T-helper 17 cell (primary cell): ENCODE measurements at places on chromosomes 2 and 18. TPM values are rescaled to one million over a fixed set of nuclear protein-coding genes. Genes with fewer than 3 reads are reported as not detected.

The ACTG2 gene
- total RNA-seq: not detected

DNA sequence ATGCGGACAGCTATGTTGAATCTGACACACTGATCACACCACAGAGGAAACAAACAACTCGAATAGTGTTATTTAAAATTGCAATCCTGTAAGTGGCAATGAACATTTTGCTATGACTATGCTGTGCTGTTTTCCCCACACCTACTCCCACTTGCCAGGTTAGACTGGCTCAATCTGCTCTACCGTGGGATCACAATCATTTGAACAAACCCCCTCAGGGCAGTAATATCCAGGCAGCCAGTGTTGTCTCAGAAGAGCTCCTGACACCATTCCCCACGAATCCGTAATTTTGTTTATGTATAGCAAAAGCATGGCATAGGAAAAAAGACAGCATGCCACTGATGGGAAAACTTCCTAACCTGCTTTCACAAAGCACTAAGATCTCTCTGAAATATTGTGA lies 284.3 kb downstream of the ERBB4 start:
- H3K36me3 ChIP-seq: no peaks in the 10 kb centered on the region
- H3K4me3 ChIP-seq: no peak overlapping the region
- H3K27ac ChIP-seq: no peak overlapping the region
- no peak for DNase-seq
- no peaks in the 10 kb centered on the region for H3K27me3 ChIP-seq

GRCh38 chr2:240235149-240235803 lies 94.8 kb upstream of the OTOS start:
- H3K27ac ChIP-seq: no peak overlapping the region
- H3K4me3 ChIP-seq: no peak overlapping the region
- no peaks in the 10 kb centered on the region for H3K36me3 ChIP-seq
- no peak for DNase-seq
- peaks cover 6% of the 10 kb centered on the region for H3K4me1 ChIP-seq

DNA sequence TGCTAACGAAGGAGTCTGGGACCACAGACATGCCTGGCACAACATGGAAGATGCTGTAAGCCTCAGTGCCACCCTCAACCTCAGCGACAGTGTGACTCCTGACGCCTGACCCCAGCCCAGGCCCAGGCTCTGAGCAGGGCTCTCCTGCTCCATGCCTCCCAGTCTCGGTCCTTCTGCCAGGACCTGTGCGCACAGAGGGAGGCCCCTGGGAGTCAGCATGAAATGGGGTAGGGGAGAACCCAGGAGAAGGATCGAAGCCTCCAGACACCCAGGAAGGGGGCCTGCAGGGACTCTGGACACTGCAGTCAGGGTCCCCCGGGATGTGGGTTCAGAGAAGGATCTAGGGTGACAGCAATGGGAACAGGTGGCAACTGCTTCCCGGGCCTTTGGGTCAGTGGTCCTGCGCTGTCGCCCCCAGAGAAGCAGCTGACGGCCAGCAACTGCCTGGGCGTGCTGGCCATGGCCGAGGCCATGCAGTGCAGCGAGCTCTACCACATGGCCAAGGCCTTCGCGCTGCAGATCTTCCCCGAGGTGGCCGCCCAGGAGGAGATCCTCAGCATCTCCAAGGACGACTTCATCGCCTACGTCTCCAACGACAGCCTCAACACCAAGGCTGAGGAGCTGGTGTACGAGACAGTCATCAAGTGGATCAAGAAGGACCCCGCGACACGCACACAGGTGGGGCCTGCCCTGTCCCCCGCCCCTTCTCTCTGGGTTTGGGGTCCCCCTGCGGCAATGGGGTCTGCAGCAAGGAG lies 233.9 kb downstream of the ATAD2B start:
- H3K4me1 ChIP-seq: no peaks in the 10 kb centered on the region
- H3K4me3 ChIP-seq: no peak overlapping the region
- no peaks in the 10 kb centered on the region for H3K27me3 ChIP-seq
- DNase-seq: no peak
- H3K27ac ChIP-seq: no peak overlapping the region

DNA sequence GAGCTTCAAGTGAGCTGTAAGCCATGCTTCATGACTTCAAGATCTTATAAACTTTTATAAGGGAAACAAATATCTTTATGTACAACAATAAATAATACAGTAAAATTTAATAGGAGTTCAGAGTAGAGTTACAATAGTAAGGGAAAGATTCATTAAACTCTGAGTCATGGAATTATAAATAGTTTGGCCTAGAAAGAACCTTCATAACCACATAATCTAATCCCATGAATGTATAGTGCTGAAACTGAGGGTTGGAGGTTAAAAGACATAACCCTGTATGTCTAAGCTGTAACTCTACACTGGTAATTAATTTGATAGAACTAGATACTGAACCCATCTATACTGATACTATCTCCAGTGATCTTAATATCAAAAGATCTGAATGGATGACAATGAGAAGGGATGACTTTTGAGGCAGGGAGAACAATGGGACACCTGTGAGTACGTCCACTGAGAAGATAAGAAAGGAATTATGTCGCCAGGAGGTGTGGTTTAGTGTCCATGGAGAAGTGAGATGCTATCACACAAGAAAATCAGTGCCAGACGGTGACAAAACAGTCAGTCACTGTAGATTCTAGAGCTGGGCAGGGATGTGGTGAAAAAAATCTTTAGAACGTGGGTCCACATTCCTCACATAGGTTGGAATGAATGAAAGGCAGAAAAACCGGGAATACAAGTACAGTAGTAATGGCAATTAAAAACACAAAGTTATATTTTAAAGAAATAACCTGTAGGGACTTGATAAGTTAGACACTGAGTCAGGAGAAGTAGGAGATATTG lies 1.1 kb downstream of the IL1F10 start:
- H3K4me3 ChIP-seq: no peak overlapping the region
- H3K27me3 ChIP-seq: peaks cover 17% of the 10 kb centered on the region
- no peaks in the 10 kb centered on the region for H3K36me3 ChIP-seq
- no peak overlapping the region for H3K27ac ChIP-seq
- no peak for DNase-seq
- H3K4me1 ChIP-seq: peaks cover 2% of the 10 kb centered on the region

The ONECUT2 gene
- total RNA-seq: not detected

The PTRHD1 gene
- total RNA-seq: 19.1 TPM

The FER1L5 gene
- total RNA-seq: not detected

The FAM237A gene
- total RNA-seq: not detected

DNA sequence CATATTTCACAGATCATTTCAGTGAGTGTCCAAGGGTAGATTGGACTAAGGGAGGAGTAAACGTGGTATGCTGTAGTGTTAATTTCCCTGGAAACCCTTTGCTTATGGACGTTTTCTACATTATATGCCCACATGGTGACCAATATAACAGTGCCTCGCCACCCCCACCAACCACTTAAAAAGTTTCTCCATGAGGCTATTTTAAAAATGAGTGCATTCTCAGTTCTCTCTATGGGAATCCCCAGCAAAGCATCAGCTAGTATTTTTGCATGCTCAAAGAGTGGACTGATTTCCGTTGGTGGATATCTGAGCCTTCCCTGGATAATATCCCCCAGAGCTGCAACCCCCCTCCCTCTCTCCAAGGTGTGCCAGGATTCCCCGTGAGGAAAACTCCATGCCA lies 73.2 kb downstream of the TGFA start:
- no peaks in the 10 kb centered on the region for H3K36me3 ChIP-seq
- DNase-seq: no peak
- peaks cover 5% of the 10 kb centered on the region for H3K4me1 ChIP-seq
- no peaks in the 10 kb centered on the region for H3K27me3 ChIP-seq

DNA sequence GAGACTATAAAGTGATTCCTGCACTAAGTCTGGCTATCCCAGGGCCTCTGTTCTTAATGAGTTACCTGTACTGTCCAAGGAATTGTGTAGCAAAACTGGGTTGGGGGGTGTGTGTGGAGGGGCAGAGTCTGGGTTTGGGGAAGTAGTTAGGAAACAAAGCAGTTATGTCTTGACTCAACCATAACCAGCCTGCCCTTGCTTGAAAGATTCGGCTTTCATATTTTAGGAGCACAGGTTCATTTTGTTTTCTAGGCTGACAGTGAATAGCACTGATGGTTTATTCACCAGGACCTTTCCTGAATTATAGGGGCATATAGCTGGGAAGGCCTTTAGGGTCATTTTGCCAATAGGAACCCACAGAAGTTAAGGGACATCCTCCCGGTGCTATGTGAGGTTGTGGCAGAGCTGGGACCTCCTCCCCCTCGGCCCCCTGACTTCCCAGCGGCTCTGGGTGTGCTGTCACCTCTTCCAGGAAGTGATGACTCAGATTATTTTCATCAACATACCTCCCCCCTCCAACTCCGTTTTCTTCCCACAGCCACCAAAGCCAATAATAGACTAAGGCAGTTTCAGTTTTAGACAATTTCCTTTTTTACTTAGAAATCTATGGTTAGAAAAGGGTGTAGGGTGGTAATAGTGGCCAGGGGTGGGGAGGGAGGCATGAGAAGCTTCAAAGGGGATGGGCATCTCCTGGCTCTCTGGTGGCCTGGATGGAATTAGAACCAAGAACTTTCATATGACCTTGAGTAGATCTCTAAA lies 44.8 kb downstream of the SETBP1 start:
- peak overlapping the region; percentile 64 for H3K4me3 ChIP-seq
- H3K27me3 ChIP-seq: no peaks in the 10 kb centered on the region
- no peaks in the 10 kb centered on the region for H3K36me3 ChIP-seq
- peaks cover 44% of the 10 kb centered on the region for H3K4me1 ChIP-seq
- H3K27ac ChIP-seq: peak overlapping the region; percentile 93
- DNase-seq: no peak

GRCh38 chr2:8514796-8515758 lies 166.8 kb upstream of the ID2 start:
- peaks cover 5% of the 10 kb centered on the region for H3K36me3 ChIP-seq
- H3K27ac ChIP-seq: peak overlapping the region; percentile 91
- DNase-seq: peak; percentile 44
- peaks cover 22% of the 10 kb centered on the region for H3K4me1 ChIP-seq

DNA sequence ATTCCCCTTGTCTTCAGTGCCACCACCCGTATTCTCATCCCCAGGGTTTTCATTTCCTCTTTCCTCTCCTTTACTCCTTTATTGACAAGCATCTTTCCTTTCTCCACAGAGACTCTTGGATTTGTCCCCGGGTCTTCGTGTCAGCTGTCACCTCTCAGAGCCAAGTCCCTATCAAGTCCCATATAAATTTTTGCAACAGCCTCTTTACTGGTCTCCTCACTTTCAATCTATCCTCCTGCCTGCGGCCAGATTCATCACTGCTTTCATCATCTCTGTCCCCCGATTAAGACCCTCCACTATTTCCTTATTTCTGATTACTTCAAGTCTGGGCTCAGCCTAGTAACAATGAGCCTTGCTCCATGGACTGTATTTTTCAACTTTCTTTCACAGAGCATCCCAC lies 113.8 kb downstream of the CTAGE1 start:
- H3K27ac ChIP-seq: no peak overlapping the region
- no peaks in the 10 kb centered on the region for H3K27me3 ChIP-seq
- no peaks in the 10 kb centered on the region for H3K4me1 ChIP-seq
- H3K4me3 ChIP-seq: no peak overlapping the region
- peaks cover 2% of the 10 kb centered on the region for H3K36me3 ChIP-seq
- DNase-seq: no peak

- DNase-seq: no peak
- peaks cover 15% of the 10 kb centered on the region for H3K4me1 ChIP-seq
- H3K36me3 ChIP-seq: peaks cover 12% of the 10 kb centered on the region
- H3K27me3 ChIP-seq: no peaks in the 10 kb centered on the region
- no peak overlapping the region for H3K4me3 ChIP-seq
Observed at GRCh38 chr2:215998636-215999035, 14.7 kb downstream of the MREG start.

The ARHGAP25 gene
- 90.6 TPM for total RNA-seq

- no peak for DNase-seq
- peak overlapping the region; percentile 57 for H3K27ac ChIP-seq
- H3K27me3 ChIP-seq: no peaks in the 10 kb centered on the region
- no peak overlapping the region for H3K4me3 ChIP-seq
Observed at GRCh38 chr2:197024206-197024605, 97.7 kb upstream of the PGAP1 start.

The SPP2 gene
- not detected for total RNA-seq

- no peak overlapping the region for H3K4me3 ChIP-seq
- DNase-seq: no peak
- H3K27ac ChIP-seq: no peak overlapping the region
Observed at GRCh38 chr2:55839182-55839819, 84.3 kb downstream of the EFEMP1 start.

GRCh38 chr2:232611559-232612218 lies 21.7 kb upstream of the EFHD1 start:
- H3K4me3 ChIP-seq: no peak overlapping the region
- H3K27me3 ChIP-seq: no peaks in the 10 kb centered on the region
- no peaks in the 10 kb centered on the region for H3K4me1 ChIP-seq
- H3K27ac ChIP-seq: no peak overlapping the region

The PID1 gene
- 0.82 TPM for total RNA-seq

DNA sequence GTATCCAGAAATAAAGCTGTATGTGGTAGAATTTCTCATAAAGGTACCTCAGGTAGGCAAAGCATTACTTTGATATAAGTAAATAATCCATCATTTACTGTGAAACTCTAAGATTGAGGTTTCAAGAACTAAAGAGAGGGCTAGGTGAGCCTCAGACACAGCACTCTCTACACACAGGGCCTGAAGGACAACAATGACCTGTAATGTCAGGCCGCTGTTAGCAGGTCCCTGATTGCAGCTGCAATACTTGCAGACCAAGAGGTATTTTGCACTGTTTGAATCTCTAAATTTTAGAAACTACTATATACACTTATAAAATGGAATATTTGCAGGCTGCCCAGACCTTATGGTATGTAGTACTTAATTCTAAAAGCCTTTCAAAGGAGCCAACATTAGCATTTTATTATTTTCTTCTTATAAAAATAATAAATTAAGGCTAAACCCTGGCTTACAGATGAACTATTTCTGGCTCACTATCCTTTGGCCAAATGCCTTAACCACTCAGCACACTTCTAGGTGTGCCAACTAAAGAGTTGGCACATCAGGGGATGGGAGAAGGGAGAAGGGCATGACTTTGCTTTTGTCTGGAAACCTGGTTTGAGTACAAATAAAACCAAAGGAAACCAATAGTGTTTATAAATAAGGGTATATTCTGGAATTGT lies 66.7 kb upstream of the SLC39A10 start:
- no peaks in the 10 kb centered on the region for H3K27me3 ChIP-seq
- H3K4me1 ChIP-seq: peaks cover 7% of the 10 kb centered on the region
- no peaks in the 10 kb centered on the region for H3K36me3 ChIP-seq
- no peak overlapping the region for H3K4me3 ChIP-seq
- no peak overlapping the region for H3K27ac ChIP-seq

DNA sequence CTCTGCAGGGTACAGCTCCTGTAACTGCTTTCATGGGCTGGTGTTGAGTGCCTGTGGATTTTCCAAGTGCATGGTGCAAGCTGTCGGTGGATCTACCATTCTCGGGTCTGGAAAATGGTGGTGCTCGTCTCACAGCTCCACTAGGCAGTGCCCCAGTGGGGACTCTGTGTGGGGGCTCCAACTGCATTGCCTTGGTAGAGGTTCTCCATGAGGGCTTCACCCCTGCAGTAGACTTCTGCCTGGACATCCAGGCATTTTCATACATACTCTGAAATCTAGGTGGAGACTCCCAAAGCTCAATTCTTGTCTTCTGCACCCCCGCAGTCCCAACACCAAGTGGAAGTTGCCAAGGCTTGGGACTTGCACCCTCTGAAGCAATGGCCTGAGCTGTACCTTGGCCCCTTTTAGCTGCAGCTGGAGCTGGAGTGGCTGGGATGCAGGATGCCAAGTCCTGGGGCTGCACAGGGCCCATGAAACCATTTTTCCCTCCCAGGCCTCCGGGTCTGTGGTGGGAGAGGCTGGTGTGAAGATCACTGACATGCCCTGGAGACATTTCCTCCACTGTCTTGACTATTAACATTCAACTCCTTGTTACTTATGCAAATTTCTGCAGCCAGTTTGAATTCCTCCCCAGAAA lies 41.6 kb downstream of the EDAR start:
- H3K36me3 ChIP-seq: no peaks in the 10 kb centered on the region
- H3K4me3 ChIP-seq: no peak overlapping the region
- no peaks in the 10 kb centered on the region for H3K4me1 ChIP-seq
- DNase-seq: no peak
- no peak overlapping the region for H3K27ac ChIP-seq
- no peaks in the 10 kb centered on the region for H3K27me3 ChIP-seq

The SGO2 gene
- 1.2 TPM for total RNA-seq
